ENCODE measurements at places on chromosomes 5 and 9.

GRCh38 chr5:144944936-144945335, 774.3 kb downstream of the KCTD16 start:
- DNase-seq: no peak

GRCh38 chr5:135255461-135256178, 143.4 kb downstream of the MACROH2A1 start:
- DNase-seq: no peak

DNA sequence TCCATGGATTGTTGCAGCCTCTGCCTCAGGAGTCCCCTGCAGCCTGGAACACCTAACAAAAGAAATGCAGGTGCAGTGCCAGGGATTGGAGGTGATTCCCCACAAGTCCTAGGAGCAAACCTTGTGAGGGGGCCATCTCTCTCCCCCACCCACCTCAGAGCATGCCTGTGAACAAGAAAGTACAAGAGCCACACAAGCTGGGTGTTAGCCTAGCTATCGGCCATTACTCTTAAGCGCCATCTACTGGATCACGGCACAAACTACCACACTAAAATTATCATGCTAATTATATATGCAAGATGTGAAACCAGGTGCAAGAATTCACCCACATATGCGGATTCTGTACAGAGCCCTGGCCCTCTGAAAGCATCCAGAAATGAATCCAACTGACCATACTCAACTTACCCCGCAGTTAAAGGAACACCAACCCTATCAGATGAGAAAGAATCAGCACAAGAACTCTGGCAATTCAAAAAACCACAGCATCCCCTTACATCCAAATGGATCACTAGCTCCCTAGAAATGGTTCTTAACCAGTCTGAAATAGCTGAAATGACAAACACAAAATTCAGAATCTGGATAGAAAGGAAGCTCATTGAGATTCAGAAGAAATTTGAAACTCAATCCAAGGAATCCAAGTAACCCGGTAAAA, 16.5 kb upstream of the PRSS3 start:
- DNase-seq: peak; percentile 31

- DNase-seq: no peak
Observed at GRCh38 chr9:134915046-134915985, 2.4 kb downstream of the FCN1 start.

DNA sequence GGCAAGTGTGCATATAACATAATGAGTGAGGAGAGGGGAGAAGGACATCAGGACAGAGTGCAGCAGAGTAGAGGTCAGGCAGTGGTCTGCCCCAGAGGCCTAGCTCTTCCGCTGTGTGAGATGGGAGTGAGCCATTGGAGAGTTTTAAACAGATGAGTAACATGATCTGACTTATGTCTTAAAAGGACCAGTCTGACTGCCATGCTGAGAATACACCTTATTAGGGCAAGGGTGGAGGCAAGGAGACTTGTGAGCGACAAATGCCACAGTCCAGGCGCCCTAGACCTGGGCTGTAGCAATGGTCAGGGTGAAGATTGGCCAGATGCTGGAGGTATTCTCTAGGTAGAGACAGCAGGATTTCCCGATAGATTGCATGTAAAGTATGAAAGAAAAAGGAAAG, 83.1 kb downstream of the WWC1 start:
- DNase-seq: no peak

GRCh38 chr5:135188233-135188914, 154.3 kb upstream of the PITX1 start:
- no peak for DNase-seq

GRCh38 chr9:95494416-95495371, 22.1 kb downstream of the PTCH1 start:
- DNase-seq: no peak

DNA sequence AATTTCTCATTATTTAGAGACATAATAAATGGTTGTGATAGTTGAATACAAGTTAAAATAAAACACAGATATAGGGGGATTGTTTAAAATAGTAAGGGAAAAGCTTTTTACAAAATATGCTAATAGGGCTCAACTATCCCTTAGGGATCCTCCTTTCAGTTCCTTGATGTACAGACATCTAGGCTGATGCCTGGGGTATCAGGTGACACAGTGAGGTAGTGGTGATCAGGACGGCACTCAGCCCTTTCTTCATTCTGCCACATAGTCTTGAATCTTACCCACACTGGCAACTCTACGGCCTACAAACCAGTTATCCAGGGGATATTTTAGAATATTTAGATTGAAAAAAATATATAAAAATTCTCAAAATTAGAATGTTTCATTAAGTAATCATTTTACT, 12.5 kb upstream of the SLC35D2 start:
- DNase-seq: no peak

DNA sequence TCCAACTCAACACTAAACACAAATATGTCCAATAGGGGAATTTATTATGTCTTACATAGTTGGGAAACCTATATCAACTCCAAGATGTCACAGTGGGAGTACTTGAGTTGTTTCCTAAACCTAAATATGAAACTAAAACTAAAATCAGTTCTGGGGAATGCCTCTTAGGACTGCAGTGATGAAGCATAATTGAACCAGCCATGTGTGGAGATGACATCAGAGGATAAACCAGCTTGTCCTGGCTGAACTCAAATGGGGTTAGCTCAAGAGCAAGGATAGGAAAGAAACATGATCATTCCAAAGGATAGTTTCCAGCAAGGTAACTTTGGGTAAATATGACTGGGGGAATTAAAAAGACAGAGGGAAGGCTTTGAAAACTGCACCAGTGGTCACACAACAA, 88.9 kb upstream of the PLPPR1 start:
- DNase-seq: no peak

DNA sequence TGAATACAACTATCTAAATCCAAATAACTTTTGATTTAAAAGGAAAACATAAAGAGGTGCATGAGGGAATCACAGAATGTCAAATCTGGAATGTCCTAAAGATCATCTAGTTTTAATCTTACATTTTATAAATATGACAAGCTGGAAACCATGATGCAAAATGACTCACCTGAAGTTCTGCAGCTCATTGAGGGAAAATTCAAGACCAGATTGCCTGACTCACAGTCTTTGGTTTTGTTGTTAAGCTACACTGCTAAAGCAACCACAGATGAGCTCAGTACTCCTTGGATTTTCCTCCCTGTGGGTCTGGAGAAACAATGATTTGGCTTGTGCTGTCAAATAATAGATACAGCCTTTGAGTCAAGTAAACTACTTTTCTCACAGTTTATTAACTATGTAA, 19.1 kb upstream of the EDIL3 start:
- DNase-seq: no peak

- DNase-seq: no peak
Observed at GRCh38 chr9:112655668-112656067, 62.2 kb downstream of the INIP start.

DNA sequence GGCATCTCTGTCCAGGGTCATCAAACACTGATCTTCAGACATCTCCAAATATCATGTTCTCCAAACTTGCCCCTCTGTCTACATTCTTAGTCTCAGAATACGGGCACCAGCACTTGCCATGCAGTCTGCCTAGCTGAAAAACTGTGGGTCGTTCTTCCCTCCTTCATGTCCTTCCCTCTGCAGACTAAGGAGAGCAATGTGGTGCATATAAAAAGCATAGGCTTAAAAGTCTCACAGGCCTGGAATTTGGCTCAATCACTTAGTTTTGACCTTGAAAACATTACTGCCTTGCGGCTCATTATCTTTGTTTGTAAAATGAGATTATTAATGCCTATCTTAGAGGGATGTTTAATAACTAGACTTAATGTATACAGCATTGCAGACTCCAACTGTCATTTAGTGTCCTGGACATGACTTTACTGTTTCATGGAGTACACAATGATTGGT, 362.8 kb downstream of the NPR3 start:
- no peak for DNase-seq

DNA sequence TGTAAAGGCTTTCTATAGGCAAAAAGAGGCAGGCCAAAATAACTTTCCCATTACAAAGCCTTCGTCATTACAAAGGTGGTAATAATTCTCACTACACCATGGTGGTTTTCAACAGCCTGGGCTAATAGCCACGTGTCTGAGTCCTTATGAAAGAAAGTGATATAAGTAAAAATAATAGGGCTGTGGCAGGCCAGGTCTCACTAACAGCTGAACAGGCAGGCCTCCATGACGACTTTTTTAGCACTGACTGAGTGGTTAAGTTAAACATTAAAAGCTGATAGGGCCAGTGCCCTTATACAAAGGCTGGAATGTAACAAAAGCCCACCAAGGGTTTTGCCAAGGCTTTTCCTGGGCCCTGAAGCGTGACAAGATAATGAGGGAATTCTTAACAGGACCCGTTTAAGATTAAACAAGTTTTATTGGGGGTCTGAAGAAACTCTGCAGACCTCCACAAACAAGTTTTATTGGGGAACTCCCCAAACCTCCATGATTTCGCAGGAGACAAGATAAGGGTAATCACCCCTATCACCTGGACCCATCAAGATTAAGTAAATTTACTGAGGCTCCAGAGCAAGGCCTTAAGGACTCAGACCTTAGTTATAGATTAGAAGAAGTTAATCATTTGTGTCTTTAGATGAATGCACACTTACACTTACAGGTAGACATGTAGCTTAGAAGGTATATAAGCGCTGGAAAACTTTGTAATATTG, 412.9 kb downstream of the CHSY3 start:
- no peak for DNase-seq

DNA sequence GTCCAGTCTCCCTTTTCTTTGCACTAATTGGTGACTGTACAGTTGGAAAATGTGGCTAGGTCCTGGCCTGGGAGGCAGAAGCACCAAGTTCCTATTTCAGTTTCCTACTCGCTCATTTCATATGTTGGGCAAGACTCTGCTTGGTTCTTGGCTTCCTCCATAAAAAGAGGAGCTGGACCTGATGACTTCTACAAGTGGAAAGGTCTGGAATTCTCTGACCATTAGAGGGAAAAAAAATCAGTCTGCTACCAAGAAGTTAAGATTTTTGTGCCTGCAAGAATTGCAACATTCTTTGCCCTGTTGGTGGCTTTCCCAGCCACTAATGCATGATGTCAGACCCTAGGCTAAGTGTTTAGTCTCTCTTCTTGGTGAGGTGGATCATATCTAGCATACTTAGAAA, 91.5 kb downstream of the WDR41 start:
- DNase-seq: no peak

DNA sequence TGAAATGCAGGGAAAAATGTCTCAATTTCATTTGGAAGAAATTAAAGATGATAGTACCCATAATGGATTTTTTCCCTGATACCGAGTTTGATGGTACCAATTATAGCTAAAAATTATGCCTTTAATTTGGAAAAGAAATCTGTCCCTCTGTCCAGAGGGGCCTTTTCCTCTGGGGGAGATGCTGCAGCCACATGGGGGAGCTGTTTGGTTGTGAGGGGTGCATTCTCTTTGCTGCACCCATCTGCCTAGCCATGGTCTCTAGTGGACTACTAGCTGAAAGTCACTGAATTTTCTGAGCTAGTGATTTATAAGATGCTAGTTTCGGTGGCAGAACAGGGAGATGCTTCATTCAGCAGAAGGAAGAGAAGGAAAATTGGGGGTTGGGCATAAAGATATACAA, 9.6 kb downstream of the SEC61B start:
- DNase-seq: no peak

DNA sequence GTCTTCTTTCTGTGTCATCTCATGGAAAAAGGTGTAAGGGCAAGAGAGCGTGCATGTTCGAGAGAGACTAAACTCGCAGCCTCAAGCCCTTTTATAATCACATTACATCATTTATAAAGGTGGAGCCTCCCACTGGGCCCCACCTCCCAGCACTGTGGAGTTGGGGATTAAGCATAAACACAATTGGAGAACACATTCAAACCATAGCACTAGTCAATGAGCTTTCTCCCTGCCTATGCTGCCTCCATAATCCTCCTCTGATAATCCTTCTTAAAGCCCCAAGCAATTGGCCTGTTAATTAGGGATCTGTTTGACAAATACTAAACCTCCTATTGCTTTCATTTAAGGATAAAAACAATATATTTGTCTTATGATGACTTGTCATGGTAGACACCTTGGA, 99.6 kb downstream of the NMUR2 start:
- no peak for DNase-seq

DNA sequence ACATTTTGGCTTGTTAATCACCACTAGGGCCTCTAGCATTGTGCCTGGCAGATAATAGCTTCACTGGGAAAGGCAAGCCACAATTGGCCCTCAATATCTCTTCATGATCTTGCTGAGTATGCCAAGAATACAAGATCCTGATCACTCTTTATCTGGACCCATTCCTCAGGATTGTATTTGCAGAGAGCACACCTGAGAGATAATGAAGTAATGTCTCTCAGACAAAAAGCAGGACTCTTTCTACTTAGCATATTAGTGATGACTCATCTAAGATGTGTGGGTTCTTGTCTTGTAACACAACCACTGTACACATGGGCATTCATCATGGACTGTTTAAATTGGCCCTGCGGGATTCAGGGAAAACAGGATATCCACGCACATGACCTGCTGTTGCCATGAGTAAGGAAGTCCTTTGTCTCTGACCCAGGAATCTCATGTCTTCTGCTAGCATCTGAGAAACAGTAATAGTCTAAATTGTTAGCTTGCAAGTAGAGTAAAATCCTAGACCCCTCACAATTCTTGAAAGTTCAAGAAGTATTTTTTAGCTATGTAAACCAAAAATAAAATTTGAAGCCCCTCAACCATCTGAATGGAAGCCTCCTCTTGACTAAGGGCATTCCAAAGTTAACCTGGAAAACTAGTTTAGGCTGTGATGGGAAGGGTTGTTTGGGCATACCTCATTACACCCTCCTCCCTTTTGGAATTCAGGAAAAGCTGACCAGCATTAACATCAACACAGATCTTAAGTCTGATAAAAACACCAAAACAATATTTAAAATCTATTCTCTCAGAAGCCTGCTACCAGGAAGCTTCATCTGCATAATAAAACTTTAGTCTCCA, 28.0 kb upstream of the NFIL3 start:
- no peak for DNase-seq

GRCh38 chr9:78370991-78371390, 74.1 kb downstream of the PSAT1 start:
- no peak for DNase-seq

DNA sequence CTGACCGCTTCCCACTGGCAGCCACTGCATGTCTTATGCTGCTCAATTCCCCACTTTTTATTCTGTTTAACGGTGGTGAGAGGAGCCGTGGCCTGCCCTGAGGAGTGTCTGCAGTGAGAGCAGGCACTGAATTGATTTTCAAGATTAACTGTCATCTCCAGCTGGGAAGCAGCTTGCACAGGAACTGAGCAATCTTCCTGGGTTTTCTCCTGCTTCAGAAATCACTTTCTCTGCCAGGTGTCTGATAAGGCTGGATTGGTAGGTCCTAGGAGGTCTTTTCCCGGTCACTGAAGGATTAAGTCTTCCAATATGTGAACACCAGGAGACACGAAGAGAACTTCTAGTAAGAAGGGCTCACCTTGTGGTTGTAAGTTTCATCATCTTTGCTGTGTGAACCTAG, 181.1 kb upstream of the RAD23B start:
- no peak for DNase-seq

DNA sequence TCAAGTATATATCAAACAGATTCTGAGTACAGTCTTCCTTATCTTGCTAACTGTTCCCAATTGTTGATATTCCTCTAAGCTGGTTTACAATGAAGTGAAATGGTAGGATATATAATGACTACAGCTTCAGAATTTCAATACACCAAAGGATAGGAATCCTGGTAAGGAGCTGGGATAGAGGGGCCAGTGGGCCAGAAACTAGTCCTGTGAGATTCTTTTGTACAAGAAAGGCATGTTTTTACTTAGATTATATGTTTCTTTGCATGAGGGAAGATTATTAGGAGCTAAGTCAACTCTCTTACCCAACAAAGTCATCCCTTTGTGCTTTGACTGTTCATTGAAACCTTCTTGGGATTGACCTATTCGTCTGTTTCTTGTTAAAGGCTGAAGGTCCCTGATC, 435.7 kb downstream of the PLK2 start:
- DNase-seq: no peak
